ENCODE measurements at places on chromosomes 6 and 20. TPM values are rescaled to one million over a fixed set of nuclear protein-coding genes. Genes with fewer than 3 reads are reported as not detected.
A peak's percentile ranks its signal among the peaks of the same experiment; 100 is the strongest.

DNA sequence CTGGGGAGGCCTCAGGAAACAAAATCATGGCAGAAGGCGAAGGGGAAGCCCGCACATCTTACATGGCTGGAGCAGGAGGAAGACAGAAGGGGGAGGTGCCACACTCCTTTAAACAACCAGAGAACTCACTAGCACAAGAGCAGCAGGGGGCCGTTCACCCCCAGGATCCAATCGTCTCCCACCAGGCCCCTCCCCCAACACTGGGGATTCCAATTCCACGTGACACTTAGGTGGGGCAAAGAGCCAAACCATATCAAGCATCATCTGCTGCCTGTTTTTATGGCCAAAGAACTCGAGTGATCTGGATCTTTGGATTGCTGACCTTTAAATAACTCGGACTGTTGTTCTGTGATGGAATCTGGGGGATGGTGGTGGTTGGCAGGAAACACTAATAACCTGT lies 28.0 kb downstream of the PNLDC1 start:
- DNase-seq = peak; percentile 44

LRRN4 gene
- not detected for total RNA-seq

DNA sequence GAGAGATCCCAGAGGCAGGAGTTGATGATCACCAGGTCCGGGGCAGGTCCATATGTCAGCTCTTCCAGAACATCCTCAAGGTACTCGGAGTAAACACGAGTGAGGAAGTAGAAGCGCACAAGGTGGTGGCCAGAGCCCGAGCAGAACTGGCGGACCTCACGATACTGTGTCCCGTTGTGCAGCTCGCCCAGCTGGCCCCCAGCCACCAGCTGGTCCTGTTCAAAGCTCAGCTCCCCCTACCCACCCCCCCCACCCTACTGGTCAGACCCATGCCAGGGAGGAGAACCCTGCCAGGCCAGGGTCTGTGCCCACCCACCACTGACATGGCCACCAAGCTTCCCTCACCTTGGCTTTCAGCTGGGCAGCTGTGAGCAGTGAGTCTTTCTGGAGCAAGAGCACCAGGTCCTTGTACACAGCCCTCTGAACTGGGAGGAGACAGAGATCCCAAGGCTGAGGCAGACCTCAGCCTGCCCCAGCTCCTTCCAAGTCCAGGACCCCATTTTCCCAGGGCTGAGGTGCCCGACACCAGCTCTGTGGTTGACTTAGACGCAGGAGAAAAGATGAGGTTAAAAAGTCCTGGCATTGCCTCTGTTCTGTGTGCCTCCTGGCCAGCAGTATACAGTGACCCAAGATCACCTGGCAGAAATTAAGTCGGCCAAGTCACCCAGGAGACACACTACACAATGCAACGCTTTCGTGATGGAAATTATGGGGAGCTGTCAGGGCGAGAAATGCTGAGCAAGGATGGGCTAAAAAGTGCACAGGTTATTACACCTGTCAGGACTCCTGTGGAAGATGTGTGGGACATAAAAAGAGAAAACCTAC lies 1.4 kb downstream of the PCED1A start:
- DNase-seq = no peak

TTLL9 gene
- total RNA-seq = 1.0 TPM

DNA sequence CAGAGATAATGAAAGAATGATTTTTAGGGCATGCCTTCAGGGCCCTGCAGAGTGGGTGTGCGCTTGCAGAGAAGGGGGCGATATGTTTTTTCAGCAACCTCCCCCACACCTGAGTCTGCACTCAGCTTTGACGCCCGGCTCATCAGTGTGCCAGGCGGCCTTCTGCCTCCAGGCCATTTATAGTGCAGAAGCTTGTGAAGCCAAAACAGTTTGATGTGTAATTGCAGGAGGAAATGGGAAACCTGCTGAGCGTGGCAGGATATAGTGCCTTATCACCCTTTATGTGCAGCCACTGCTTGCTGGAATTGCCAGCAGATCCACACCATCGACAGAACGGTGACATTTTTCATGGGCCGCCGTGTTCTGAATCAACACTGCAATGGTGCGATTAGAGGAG lies 178.2 kb downstream of the CDH4 start:
- DNase-seq = no peak

DNA sequence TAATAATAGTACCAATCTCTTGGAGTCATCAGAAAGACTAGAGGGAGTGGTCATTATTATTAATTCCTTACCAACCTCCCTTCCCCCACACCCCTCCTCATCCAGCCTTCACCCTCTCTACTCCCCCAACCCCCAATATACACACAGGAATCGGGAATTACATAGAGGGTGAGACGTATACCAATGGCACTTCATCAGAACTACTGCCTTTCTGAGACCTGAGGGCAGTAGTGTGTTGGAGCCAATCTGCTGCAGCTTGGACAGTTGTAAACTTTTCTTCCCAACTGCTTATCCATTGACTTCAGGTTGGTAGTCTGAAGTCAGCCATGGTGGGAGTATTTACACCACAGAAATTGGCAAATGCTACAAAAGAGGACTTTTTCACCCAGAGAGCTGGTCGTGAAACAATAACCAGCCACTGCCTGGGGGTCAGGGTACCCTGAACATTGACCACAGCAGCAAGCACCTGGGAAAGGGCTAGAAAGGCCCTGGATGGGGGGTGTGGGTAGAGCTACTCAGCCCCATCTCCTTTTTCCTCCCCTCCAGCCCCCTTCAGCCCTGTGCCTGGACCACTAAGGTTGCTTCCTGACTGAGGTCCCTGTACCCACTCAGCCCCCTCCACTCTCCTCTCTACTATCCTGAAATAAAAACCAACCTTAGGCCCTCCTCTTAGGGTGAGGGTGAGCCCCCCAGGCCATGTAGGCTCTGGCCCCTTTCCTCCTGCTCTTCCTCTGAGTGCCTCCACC lies 161.5 kb downstream of the MRPL14 start:
- no peak for DNase-seq

SRMS gene
- total RNA-seq = not detected

DNA sequence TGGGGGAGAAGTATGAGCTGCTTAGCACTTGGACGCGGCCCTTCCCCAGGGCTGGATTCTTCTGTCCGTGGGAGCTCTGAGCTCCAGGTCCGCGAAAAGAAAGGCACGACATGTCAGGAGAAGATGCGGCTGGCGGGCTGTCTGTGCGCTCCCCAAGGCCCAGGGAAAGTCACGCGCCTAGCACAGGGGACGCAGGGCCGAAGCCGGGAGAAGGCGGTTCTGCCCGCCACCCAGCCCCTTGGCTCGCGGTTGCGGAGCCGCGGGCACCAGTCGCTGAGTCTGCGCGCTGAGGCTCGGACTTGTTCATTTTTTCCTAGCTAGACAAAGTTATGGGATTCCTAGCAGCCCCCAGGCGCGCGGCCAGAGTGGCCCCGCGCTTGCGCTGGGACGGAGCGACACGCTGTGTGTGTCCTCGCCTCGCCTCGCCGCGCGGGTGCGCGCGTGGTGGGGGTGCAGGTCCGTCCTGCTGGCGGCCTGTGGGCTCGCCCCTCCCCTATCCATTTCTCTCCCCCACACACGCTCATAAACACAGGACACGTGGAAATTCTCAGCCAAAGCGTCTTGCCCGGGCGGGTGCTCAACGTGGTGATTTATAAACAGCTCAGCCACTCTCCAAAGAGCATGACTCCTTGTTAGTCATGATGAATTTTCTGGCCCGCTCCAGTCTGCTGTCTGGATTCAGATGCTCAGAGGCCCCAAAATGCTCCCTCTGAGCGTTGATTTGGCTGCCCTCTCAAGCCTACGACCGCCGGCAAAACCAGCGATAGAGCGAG lies 1.9 kb upstream of the POU3F2 start:
- DNase-seq = peak; percentile 24

- DNase-seq = no peak
These were observed 620.7 kb upstream of the BTBD3 start for GRCh38 chr20:11296951-11297350.

- peak; percentile 88 for DNase-seq
These were observed 53.8 kb downstream of the TRIM38 start for GRCh38 chr6:26016245-26016962.

- no peak for DNase-seq
These were observed 245.1 kb upstream of the KCNQ5 start for GRCh38 chr6:72376736-72377135.

DNA sequence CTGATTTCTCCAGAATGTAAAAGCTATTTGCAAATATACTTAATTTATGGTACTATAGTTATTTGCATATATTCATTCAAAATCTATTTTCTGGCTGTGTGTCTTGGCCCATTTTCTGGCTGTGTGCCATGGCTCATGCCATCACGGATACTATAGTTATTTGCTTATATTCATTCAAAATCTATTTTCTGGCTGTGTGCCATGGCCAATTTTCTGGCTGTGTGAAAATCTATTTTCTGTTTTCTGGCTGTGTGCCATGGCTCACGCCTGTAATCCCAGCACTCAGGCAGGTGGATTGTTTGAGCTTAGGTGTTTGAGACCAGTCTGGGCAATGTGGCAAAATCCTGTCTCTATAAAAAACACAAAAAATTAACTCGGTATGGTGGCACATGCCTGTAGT lies 28.9 kb upstream of the RIPK1 start:
- peak; percentile 35 for DNase-seq

DNA sequence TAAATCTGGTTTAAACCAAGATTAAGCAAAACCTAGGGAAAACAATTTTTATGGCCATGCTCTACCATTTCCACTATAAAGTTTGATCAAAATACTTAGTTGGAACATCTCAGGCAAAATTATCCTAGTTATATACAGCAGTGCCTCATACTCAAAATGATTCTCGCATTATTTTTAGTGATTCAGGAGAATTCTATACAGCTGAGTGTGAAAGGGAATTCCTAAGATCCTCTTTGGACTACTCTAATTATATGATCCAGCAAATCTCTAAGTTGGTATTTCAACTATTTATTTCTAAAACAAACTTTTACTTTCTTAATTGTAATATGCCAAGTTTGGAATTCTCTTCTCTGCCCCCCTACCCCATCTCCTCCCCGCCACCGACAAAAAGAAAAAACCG lies 8.6 kb downstream of the DTNBP1 start:
- DNase-seq = no peak

DNA sequence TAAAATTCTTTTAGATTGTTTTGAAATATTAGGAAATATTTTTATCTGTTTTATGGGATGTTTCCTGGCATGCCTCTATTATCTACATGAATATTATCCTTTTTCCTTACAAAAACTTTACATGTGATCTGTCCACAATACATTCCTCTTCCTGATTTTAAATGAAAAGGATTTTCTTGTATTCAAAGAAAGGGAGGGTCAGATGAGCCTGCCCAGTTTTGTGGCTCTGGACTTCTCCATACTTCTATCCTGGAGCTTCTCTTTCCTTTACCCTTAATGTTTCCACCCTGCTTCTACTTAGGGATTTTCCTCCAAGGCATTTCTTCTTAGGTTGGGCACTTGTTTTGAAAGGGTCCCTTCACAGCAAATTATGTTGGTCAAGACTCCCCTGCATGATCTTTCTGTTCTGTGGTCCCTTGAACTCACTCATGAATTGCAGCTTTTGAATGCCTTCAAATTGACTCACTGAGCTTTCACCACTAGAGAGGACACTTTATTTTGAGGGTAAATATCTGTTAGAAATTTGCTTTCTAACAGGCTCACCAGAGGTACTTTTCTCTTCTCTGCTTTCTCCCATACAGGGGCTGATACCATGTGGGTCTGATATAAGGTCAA lies 104.9 kb downstream of the CENPW start:
- no peak for DNase-seq

- no peak for DNase-seq
These were observed 180.5 kb downstream of the ADAT2 start for GRCh38 chr6:143270026-143270425.

BACH2 gene
- total RNA-seq = 8.3 TPM

MLN gene
- not detected for total RNA-seq
